GM12864 (cell line): ENCODE measurements at places on chromosomes 3 and 15.

DNA sequence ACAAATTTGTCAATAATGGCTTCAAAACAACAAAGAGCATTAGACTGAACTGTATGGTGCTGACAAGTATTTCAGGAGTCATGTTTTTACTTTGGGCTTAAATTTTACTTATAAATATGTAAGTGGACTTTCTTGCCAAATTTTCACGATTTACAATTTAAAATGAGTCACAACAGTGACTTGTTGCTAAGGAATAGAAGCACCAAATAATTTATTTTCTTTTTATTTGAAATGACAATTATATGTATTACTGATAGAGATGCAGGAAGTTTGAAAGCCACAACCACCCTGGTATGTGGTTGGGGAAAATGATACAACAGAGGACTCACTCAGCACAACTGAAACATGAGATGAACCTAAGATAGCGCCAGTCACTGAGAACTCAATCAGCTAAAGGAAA is 90.3 kb downstream of the FMN1 start:
- no peak for DNase-seq

DNA sequence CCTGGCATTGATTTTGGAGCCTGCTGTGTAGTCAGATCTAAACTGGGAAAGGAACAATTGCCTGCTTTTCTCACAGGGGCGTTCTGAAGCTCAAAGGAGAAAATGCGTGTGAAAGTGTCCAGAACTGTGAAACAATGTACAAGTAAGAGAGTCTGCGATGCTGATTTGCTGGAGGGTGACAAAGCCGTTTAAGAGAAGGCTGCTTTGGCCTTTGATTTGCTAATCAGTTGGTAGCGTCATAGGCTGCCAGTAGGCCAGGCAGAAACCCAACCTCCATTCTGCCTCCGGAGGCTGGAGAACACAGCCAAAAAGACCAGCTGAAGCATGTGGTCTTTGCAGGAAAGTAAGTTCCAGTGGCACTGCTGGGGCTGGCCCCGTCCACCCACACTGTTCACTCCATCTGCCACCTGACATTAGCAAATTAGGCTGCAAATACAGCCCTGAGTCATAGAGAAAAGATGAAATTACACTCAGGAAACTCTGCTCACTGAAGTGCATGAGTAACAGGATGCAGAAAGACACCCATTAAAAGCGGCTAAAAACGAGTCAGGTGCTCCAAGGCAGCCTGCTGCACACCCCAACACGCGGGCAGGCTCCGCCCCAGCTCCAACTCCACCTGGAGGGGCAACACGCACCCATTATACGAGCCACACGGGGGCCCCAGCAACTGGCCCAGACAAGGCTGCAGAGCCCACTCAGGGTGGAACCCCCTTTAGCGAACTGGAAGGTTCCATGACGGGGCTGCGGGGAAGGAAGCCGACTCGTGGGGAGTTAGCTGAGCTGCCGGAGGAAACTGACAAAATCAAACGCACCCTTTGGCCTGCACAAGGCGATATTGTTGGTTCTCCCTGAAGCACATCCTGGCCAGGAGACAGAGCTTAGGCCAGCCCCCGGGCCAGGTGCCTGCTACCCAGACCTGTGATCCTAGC is 31.6 kb downstream of the ZDHHC19 start:
- DNase-seq: peak; percentile 92

GRCh38 chr3:155330370-155330769 is 36.9 kb upstream of the STRIT1 start:
- no peak for DNase-seq

- DNase-seq: no peak
Observed at GRCh38 chr3:132569580-132569979, 27.5 kb upstream of the ACKR4 start.

- DNase-seq: no peak
Observed at GRCh38 chr3:52831500-52832301, 1.2 kb upstream of the ITIH4 start.

DNA sequence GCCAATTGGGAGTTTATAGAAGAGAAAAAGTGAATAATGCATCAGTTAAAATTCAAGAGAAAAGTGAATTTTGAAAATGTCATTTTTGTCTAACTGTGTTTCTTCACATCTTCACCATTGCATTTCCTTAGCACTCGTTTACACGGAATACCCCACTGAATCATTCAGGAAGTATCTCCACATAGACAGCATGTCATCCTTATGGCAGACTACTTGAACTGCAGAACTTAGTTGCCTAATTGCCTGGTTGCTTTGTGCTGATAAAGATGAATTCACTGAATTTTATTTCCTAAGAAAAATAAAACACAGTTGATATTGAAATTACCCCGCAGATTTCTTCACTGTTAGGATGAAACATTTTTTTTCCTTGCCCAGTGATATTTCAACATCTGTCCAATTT is 627.1 kb downstream of the ROBO1 start:
- DNase-seq: no peak

GRCh38 chr3:134693804-134694203 is 43.0 kb upstream of the KY start:
- DNase-seq: no peak

GRCh38 chr3:34882764-34883163 is 756.6 kb upstream of the ARPP21 start:
- DNase-seq: no peak

DNA sequence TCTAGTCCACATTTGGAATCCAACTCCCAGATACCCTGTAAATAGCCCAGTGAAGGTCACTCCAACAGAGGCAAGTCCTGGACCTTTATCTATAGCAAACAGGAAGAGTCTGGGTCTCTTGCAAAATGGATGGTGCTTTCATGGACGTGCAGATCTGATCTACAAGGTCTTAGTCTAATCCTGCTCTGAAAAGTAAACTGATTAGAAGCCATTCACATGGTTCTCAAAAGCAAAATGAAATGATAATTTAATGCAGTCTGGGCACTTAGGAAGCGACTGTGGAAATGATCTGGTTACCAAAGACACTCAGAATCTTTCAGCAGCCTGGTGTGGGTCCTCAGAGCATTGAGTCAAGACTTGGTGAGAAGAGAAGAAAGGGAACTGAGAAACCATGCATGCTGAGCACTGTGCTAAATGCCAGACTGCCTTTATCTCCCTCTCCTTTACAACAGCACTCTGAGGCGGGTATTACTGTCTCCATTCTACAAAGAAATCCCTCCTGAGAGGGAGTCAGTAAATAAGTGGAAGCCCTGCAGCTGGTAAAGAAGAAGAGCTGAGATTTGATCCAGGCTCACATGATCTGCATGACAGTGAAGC is 29.0 kb downstream of the AQP9 start:
- DNase-seq: no peak

DNA sequence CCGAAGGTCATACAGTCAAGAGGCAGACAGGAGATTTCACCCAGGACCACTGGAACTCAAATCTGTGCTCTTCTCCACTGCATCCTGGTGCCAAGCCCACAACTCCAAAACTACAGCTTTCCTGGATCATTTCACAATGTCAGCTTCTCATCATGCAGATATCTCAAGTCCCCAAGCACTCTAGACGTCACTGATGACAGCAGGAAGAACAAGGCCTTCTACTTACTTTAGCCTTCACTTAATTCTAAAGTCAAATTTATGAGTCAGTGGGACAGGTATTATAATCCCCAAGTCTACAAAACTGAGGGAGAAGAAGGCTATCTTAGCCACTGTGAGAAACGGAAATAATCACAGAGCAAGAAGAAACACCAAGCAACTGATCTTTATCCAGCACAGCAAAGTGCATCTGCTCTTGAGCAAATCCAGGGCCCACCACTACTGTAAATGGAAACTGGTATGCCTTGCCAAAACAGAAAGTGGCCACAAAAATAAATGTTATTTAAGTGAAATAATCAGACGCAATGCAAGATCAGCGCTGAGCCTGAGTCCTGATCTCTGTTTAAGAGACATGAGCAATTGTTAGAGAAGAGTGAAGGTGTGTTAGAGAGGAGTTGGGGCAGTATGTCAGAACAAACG is 928 bp downstream of the RAD18 start:
- DNase-seq: no peak

- DNase-seq: no peak
Observed at GRCh38 chr3:127123533-127123932, 69.4 kb upstream of the PRR23E start.

DNA sequence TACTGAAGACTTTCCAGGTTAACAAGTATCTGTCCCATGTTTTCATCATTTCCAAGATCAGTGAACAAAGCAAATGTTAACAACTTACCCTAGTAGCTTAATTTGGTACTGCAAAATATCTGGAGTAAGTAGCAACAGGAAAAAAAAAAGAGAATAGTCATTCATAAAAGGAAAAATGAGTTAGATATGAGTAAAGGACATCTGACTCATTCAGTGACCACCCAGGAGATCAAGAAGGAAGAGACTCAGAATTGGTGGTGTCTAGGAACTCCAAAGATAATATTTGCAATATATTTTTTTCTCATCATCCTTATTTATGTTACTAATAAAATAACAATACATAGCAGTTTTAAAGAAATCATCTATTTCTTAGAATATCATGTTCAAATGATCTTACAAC is 253.8 kb upstream of the COL8A1 start:
- DNase-seq: no peak

- no peak for DNase-seq
Observed at GRCh38 chr15:93121973-93122910, 33.2 kb upstream of the RGMA start.

- DNase-seq: no peak
Observed at GRCh38 chr3:49410066-49410845, 1.5 kb downstream of the RHOA start.

GRCh38 chr3:59802045-59802444 is 752.2 kb upstream of the CFAP20DC start:
- no peak for DNase-seq

- no peak for DNase-seq
Observed at GRCh38 chr3:146404436-146404835, 64.9 kb downstream of the PLSCR2 start.

DNA sequence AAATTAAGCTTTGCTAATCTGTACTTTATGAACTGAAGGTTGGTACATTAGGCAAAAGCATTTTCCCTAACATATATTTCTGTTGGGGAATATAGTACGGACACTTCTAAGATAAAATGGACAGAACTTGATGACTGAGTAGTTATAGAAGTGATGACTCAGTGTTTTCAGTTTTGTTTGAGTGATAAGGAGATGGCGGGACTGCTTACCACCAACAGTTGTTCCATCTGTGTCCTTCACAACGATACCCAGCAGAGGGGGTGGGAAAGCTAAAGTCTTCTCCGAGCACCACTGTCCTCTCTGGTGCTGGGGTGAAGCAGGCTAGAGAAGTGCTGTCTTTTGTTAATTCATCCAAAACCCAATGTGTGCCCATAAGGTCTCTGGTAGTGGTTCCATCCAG is 195.8 kb downstream of the CD47 start:
- DNase-seq: no peak

GRCh38 chr3:71791634-71792033 is 6.7 kb upstream of the PROK2 start:
- DNase-seq: no peak

DNA sequence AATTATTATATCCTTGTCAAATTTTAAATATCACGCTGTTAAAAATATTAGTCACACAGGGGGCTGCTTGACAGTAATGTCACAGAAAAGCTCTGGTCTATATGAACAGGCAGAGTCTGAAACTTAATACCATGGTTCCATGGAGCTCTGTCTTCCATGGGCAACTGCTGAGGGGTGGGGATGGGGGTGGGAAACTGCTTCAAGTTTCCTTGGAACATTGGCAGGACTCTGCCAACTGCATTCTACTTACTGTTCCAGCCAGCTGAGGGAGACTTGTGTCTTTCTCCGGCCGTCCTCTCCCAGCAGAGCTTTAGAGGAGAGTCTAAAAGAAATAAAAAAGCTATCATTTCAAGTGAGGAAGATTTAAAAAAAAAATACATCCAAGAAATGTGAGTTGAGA is 348.7 kb downstream of the ZIC1 start:
- DNase-seq: no peak

DNA sequence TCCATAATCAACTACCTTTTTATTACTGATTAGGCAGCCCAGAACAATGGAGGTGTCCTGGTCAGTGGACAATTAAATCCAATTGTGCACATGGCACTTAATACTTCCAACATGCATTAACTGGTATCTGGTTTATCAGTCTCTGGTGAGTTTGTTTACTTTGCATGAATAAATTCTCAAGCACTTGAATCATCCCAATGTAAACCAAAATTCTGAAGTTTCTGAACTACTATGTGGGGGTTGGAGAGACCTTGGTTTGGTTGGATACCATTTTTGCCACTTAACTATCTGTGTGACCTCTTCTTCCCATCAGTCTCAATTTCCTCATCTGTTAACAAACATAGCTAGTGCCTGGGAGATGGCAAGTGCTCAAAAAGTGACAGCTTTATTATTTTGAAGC is 70.5 kb upstream of the MAP4 start:
- no peak for DNase-seq

- DNase-seq: no peak
Observed at GRCh38 chr3:108133858-108134554, 43.2 kb upstream of the CD47 start.

GRCh38 chr3:86989006-86989405 is 1.9 kb downstream of the VGLL3 start:
- DNase-seq: no peak
